Peyer's patch (tissue), 4 donors: ENCODE measurements at places on chromosomes 5 and 9. TPM values are rescaled to one million over a fixed set of nuclear protein-coding genes. Genes with fewer than 3 reads are reported as not detected.
A peak's percentile ranks its signal among the peaks of the same experiment; 100 is the strongest.

GRCh38 chr5:165209101-165209727, 1703.8 kb downstream of the MAT2B start:
- DNase-seq: no peak

GRCh38 chr9:78103971-78104433, 72.4 kb upstream of the GNAQ start:
- DNase-seq: peak; percentile 48

The CEP78 gene
- 19.0 TPM for total RNA-seq

The FOXI1 gene
- total RNA-seq: not detected

GRCh38 chr5:16903480-16904300, 32.4 kb downstream of the MYO10 start:
- DNase-seq: no peak

GRCh38 chr9:85594316-85594715, 147.4 kb downstream of the AGTPBP1 start:
- no peak for DNase-seq

- DNase-seq: no peak
Measured at GRCh38 chr9:109574061-109574882, 76.2 kb upstream of the PTPN3 start.

DNA sequence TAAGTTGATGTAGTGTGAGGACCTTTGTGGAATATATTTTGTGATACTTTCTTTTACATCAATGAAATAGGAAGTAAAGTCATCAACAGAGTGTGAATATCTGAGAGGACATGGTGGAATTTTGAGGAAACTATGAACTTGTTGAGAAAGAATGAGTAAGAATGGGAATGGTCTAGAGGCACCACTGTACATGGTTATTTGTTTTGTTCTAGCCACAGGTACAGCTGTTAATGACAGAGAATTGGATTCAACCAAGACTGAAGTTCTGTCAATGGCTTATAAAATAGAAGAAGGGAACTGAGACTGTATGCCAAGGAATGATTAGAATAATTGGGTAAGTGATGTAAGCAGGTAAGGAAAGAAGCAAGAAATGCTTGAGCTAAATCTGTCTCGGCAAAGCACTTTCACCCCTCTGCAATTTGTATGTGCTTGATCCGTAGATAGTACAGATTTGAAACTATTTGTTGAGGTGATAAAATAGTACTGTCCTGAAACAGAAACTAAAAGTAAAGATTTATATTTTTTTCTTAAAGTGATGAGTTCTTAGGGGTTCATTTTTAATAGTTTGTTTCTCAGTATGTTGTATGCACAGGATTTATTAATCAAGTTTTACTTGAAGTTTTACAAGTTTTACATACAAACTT, 468.8 kb upstream of the SMC2 start:
- no peak for DNase-seq

The COL15A1 gene
- total RNA-seq: 2.9 TPM

- no peak for DNase-seq
Measured at GRCh38 chr9:79213417-79214125, 358.2 kb upstream of the TLE4 start.

- no peak for DNase-seq
Measured at GRCh38 chr5:179901915-179902762, 5.6 kb downstream of the TBC1D9B start.

The CSF1R gene
- total RNA-seq: 15.8 TPM
